Amniotic stem cell (primary cell): ENCODE measurements at places on chromosomes 2 and 18.

DNA sequence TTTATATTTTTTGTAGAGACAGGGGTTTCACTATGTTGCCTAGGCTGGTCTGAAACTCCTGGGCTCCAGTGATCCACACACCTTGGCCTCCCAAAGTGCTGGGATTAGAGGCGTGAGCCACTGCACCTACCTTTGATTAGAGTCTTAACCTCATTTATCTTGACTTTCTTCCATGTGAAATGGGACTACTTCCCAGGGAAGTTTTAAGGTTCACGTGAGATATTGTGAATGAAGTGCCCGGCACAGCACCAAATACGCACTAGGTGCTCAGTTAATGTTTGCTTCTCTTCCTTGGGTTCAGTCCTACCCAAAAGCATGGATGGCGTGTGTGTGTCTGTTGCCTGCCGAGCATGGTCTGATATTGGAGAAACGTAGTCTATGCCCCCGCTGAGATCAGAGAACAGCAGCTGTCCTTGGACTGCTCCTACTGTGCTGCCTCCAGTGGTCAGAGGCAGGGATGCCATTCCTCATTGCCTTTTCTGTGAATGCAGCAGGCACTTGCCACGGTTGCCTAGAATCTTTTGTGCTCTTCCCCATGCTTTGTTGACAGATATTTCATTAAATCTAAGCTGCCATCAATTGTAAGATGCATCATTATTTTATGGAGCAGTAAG, 12.3 kb upstream of the TFCP2L1 start:
- peak; percentile 21 for DNase-seq

DNA sequence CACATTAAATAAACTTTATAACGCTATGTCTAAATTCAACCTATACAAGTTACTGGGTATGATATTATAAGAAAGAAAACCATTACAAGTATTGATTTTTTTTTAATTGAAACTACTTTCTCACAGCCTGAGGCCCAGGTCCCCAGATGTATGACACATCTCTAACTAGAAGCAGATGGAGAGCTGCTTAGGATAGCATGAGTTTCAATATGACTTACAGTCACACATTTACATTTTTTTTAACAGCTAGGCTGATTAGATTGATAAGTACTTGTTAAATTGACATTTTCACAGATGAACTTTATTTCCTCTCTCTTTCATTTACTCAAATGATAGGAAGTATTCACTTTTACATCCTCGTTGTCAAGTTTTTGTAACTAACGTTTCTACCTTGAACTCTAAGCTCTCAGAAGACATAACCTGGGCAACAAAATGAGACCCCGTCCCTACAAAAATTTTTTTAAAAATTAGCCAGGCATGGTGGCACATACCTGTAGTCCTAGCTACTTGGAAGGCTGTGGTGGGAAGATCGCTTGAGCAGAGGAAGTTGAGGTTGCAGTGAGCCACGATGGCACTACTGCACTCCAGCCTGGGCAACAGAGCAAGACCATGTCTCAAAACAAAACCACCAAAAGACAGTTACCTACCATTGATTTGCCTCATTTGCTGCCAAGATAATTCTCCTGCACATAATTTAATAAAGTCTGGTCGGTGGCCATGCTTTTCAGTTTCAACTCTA, 52.4 kb downstream of the STK39 start:
- peak; percentile 14 for DNase-seq

GRCh38 chr2:28600181-28600580, 104.3 kb downstream of the PLB1 start:
- no peak for DNase-seq

GRCh38 chr2:96792772-96793749, 23.0 kb upstream of the CNNM3 start:
- DNase-seq, result no peak
